ENCODE measurements at places on chromosomes 3 and 15.

DNA sequence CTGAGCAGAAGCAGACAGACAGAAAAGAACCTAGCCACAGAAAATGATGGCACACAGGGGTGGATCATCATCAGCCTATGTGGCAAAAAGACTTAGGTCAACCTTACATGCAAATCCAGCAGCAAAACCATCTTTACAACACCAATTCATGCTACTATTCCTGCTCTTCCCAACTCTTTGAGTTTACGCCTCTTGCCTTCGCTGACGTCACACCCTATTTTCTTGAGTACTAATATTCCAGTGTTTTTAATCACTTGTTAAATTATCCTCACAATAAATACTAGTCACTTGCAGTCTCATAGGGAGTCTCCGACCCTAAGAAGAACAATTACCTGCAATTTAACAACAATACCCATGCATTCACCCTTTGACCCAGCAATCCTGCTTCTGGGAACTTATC lies 6.0 kb upstream of the PSMD6 start:
- DNase-seq, result no peak

DNA sequence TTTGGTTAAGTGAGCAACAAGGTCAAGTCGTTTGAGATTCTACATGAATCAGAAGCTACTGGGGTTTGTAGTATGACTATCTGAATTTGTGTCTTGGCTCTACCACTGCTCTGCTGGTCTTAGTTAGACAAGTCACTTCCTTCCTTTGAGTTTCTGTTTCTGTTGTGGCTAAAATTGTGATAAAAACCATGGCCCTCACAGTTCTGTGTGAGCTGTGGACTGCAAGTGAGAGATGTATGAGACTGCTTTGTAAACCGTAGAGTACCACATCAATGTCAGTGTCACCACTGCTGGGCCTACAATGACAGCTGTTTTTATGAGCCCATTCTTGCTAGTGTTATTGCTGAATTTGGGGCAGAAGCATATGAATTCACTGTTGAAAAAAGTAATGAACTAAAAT lies 32.7 kb downstream of the RARB start:
- DNase-seq, result no peak

DNA sequence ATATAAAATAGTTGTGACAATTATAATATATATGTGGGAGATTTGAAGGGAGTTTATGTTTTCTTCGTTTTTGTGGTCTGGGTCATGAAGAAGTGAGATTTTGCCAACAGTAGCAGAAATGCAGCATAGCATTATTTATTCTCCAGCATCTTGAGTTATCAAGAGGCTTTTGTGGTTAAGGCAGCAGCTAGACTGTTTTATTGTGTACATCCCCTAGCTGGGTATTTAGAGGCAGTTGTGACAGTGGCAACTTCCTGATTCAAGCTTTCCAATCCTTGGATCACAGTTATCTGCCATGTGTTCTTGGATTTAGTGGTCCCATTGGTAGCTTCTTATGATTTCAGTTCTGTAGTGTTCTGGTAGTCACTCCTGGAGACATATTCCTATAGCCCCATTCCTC lies 29.0 kb downstream of the ARIH1 start:
- DNase-seq, result no peak

- DNase-seq, result peak; percentile 14
Measured at GRCh38 chr15:53658827-53659555, 100.5 kb downstream of the WDR72 start.

DNA sequence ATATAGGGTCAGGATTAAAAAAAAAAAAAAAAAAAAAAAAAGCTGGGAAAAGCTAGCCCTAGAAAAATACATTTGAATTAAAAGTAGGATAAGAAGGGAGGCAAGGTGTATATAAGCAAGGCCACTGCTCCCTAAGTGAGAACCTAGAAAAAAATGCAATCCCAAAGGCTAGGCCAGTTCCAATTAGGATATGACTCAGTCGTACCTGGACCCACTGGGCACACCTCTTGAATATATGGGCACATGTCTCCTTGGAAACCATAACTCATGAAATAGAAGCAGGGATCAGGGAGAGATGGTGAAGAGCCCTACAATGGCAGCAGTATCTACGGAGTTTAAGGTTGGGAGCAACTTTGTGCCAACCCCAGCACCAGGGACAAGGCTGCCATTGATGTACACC lies 314.1 kb upstream of the IL12A start:
- no peak for DNase-seq

DNA sequence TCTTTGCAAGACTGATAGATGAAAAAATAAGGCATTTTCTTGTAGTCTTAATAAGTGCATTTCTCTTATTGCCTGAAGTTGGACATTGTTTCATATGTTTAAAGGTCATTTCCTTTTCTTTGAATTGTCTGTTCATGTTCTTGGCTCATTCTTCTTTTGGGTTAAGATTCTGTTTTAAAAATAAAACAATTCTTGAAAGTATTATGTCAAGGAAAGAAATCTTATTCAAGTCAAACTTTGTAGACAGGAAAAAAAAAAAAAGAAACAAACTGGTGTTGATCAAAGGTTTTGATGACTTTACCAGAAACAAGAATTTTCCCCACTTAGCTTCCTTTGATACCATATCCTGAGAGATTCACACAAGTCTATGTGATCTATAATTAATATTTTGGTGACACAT lies 132.9 kb upstream of the AADACL2 start:
- DNase-seq, result no peak

GRCh38 chr15:70358871-70359647 lies 261.3 kb upstream of the TLE3 start:
- no peak for DNase-seq

Measured in astrocyte of the spinal cord (primary cell).